ENCODE measurements at places on chromosomes 7 and 10. TPM values are rescaled to one million over a fixed set of nuclear protein-coding genes. Genes with fewer than 3 reads are reported as not detected.

GRCh38 chr10:13949844-13950542 lies 363.2 kb downstream of the PRPF18 start:
- DNase-seq, result no peak

COL17A1 gene
- total RNA-seq, result not detected

CAMK2B gene
- total RNA-seq, result 2.1 TPM

PRLHR gene
- total RNA-seq, result not detected

DNA sequence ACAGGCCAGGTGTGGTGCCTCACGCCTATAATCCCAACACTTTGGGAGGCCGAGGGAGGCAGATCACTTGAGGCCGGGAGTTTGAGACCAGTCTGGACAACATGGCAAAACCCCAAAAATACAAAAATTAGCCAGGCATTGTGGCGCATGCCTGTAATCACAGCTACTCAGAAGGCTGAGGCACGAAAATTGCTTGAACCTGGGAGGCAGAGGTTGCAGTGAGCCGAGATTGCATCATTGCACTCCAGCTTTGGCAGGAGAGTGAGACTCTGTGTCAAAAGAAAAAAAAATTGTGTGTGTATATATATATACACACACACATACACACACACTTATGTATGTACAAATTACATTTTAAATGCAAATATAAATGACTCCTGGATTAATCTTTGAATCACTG lies 76.8 kb upstream of the LRRN3 start:
- DNase-seq, result no peak

COL28A1 gene
- not detected for total RNA-seq

GRCh38 chr7:16207321-16207720 lies 214.0 kb downstream of the CRPPA start:
- DNase-seq, result no peak

GRCh38 chr10:90481326-90481923 lies 376.4 kb downstream of the HTR7 start:
- no peak for DNase-seq

- no peak for DNase-seq
These were observed 26.2 kb upstream of the C10orf105 start for GRCh38 chr10:71745664-71746250.

GRCh38 chr7:28479507-28479947 lies 67.2 kb downstream of the CREB5 start:
- no peak for DNase-seq

- no peak for DNase-seq
These were observed 133.8 kb downstream of the NEURL1 start for GRCh38 chr10:103627111-103627892.

GRCh38 chr7:35727571-35727970 lies 32.6 kb upstream of the HERPUD2 start:
- DNase-seq, result no peak

CELF2 gene
- total RNA-seq, result 95.0 TPM

All from activated naive CD4-positive, alpha-beta T cell treated with anti-CD3 and anti-CD28 coated beads, Interleukin-2, amount 50 U/mL, for 72 hours (primary cell).